ENCODE measurements at places on chromosomes 6 and 20.

- no peak for DNase-seq
Measured at GRCh38 chr20:24522452-24523330, 53.3 kb downstream of the SYNDIG1 start.

DNA sequence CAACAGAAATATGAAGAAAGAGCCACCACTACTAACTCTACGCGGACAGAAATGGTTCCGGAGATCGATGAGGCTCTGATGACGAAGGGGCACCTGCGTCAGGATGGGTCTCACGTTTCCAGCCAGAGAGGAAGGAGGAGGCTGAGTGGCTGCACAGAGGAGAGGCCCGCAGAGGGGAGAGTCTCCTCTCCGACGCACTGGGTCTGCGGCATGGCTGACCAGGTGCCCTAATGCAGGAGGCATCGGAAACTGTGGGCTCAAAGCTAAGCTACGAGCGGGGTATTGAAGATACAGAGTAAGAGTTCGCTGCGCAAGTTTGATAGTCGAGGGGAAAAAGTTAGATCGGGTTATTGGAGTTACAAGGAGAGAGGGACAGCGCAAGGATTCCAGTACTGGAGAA lies 69.9 kb downstream of the TTLL2 start:
- DNase-seq, result no peak

- DNase-seq, result no peak
Measured at GRCh38 chr20:55139173-55139765, 663.9 kb downstream of the DOK5 start.

DNA sequence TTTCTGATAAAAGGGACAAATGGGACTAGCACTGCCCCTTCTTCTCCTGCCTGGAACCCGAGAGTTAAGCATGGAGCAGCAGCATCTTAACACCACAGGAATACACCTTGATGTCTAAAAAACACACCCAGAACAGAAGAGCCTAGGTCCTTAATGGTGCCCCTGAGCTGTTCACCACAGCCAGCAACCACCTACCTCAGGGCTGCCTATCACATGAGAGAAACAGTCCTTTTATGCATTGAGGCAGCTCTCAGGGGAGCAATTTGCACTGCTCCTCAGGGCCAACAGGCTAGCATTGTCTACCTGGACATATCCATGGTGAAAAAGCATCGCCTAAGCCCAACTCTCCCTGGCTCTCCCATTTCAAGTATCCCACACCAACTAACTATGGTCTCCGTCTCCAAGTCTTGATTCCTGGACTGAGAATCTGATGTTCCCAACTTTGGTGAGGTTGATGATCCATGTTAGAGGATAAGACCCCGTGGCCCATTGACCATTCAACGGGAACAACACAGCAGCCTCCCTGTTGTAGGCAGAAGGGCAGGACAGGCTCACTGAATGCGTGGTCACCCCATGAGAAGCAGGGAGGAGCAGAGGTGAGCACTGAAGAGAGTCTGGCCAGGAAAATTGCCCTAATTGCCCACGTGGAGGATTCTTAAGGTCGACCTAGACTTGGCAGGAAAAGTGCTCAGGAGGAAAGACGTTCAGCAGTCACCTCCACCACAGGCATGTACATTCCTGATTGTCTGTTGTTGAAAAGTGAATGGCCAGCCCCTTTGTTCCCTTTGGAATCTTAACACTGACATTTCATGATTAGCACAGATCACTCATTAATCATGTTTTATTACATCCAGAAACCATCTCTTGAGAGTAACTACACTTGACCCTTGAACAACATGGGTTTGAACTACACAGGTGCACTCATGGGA lies 4.2 kb upstream of the APMAP start:
- DNase-seq, result no peak

GRCh38 chr6:98823428-98824161 lies 10.8 kb upstream of the POU3F2 start:
- no peak for DNase-seq

- DNase-seq, result no peak
Measured at GRCh38 chr6:33856655-33857054, 52.9 kb upstream of the MLN start.

DNA sequence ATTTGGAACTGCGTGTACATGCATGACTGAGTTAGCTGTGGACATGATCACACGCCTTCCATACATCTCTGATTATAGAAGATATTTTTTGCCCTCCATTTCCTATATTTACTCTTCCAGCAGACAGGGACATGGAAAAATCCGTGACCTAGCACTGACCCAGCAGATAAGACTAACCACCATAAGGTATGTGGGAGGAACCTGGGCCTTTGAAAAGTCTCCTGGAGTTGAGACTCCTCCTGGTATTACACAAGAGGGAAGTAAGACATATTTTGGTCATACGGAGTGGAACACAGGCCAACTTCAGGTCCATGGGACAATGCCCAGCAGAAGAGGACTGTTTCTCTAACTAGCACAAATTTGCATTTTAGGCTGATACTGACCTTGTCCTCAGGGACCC lies 13.7 kb upstream of the SIRPB1 start:
- no peak for DNase-seq

DNA sequence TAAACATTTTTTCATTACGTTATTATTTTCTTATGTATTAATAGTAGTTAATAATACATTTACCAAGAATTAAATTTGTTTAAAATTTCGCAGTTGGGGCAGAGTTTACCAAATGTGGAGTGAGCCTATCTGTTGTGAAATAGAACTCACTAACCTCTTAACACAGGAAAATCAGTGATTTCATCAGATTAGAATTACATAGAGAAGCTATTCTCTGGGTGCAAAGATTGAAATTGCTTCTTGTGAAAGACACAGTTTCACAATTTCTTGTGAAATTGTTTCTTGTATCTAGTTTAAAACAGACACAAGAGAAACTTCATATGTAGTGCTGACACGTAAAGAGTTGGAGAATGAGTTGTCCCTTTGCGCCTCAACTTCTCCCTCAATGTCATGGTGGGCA lies 69.4 kb upstream of the PRL start:
- no peak for DNase-seq

DNA sequence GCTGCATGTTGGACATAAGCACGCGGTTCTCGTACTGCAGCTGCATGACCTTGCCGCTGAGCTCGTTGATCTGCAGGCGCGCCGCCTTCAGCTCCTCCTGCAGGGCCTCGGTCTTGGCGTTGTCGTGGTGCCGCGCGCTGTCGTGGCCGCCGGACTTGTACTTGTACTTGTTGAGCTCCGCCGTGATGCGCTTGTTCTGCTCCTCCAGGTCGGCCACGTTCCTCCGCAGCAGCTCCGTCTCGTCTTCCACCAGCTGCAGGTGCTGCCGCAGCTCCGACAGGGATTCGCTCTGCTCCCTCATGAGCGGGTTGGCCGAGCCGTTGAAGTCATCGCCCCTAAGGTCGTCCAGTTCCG lies 16.6 kb upstream of the KIAA0408 start:
- DNase-seq, result no peak

DNA sequence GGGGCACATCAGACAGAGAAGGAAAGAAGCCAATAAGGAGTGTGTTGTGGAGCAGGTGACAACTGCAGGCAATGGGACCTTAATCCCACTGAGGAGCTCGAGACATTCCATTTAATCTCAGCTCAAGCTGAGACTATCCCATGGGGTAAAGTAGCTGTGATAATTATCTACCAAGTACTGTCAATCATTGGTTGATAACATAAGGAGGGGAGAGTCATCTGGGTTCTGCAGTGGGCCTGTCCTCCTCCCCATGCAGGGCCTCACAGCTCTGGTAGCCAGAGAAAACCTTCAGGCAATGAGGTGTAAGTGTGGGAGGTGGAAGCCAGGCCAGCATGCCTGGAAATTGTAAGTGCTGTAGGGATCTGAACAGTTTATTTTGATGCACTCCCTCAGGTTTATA lies 375.0 kb upstream of the ARID1B start:
- DNase-seq, result no peak

DNA sequence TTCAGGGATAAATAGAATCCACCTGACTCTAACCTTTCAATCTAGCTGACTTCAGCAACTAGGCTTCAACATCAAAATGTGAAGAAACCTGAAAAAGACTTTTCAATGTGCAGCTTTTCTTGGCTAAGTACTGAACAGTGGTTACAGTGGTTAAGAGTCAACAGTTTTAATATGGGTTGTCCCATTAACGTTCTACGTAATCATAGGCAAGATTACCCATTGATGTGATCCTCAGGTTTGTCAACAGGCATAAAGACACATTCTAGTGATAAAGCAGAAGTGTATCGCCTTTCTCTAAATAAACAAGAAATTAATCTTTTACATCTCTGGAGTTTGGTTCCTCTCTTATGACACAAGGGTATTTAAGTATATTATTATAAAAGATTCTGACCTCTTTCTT lies 154.1 kb upstream of the RUNX2 start:
- no peak for DNase-seq

DNA sequence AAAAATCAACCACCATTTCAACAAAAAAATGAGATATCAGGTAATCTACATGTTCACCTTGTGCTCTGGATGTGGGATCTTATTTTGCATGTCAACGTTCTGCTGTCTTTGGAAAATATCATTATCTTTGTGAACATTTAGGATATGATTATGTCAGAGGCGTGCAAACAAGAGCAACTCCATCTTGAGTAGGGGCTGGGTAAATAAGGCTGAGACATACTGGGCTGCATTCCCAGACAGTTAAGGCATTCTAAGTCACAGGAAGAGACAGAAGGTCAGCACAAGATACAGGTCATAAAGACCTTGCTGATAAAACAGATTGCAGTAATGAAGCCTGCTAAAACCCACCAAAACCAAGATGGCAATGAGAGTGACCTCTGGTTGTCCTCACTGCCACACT lies 28.8 kb upstream of the ZBTB24 start:
- no peak for DNase-seq

- no peak for DNase-seq
Measured at GRCh38 chr6:138999949-139000725, 12.1 kb upstream of the REPS1 start.

DNA sequence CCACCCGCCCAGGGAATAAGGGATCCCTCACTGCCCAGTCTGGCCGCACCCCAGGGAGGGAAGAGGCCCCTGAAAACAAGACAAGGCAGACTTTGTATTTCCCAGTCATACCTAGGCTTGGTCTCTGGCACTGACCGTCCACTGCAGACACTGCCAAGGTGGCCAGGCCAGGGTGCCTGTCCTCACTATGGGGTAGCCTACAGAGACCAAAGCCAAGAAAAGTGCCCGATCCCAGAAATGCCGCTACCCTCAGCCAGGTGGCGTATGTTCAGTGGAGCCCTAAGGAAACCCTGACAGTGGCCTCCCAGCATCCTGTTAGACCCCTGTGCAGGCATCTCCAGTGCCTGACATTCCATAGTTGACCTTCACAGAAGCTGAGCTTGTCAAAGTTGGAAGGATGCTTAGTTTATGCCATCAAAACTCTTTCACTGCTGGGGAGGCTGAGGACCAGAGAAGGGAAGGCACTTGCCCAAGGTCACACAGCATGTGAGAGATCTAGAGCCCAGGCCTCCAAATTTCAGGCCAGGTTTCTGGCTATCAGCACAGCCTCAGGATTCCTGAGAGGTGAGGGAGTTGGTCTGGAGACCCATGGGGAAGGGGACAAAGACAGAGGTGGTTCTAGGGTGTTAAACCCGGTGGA lies 2.5 kb downstream of the SCRT2 start:
- peak; percentile 13 for DNase-seq

- no peak for DNase-seq
Measured at GRCh38 chr20:64222851-64223525, 32.6 kb upstream of the PCMTD2 start.

- no peak for DNase-seq
Measured at GRCh38 chr6:73024598-73024997, 200.7 kb downstream of the KHDC1L start.

DNA sequence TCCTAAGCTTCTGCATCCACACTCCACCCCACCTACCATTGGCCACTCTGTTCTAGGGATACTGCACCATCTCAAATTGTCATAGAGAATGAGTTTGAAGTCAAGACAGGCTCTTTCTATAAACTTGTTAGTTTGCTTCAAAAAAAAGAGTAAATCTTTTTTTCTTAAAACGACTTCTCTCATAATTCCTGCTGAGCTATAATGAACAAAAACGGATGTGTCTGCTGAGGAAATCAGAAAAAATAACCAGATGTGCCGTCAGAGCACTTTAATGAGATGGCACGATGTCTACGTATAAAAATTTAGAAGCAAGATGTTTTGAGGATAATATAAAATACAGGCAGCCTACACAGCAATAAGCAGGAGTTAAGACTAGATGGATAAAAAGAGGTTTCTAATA lies 24.0 kb upstream of the DDO start:
- DNase-seq, result no peak

GRCh38 chr6:104460738-104461483 lies 398.8 kb downstream of the HACE1 start:
- DNase-seq, result no peak

- no peak for DNase-seq
Measured at GRCh38 chr6:75171567-75171966, 34.3 kb downstream of the COL12A1 start.

DNA sequence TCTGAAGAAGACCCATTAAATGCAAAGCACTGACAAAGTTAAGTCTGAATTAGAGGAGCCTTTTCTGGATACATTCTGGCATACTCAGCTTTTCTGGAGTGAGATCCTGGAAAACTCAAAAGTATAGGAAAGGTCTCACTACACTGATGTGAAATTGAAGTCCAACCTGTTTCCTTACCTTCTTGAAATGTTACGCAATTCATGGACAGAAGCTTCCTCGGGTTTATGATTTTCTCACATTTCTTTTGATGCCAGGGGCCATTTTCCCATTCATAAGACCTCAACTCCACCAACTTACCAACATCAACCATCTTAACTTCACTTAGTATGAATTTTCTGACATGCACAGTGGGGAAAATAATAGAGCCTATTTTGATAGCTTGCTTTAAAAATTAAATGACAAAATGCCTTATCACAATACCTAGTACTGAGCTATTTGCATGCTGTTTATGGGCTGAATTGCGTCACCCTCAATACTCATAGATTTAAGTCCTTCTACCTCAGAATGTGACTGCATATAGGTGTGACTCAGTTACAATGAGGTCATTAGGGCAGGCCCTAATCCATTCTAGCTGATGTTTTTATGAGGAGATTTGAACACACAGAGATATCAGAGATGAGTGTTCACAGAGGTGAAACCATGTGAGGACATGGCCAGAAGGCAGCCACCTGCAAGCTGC lies 73.4 kb upstream of the RAB32 start:
- DNase-seq, result no peak

DNA sequence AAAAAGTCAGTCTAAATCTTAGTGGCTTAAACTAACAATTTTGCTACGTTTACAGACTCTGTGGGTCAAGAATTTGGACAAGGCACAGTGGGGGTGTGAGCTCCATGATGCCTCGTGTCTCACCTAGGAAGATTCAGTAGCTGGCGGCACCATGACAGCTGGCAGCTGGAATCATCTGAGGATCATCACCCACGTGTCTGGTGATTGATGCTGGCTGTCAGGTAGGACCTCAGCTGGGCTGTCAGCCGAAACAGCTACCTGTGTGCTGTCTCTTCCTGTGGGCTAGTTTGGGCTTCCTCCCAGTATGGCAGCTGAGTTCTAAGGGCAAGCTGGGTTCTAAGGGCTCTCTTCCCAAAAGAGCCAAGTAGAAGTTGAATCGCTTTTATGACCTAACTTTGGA lies 26.4 kb upstream of the DLGAP4 start:
- DNase-seq, result no peak

GRCh38 chr6:170269151-170269845 lies 21.6 kb downstream of the DLL1 start:
- DNase-seq, result no peak

Measured in OCI-LY7 (cell line).